A673 (cell line): ENCODE measurements at places on chromosomes 6 and 20. TPM values are rescaled to one million over a fixed set of nuclear protein-coding genes. Genes with fewer than 3 reads are reported as not detected.
A peak's percentile ranks its signal among the peaks of the same experiment; 100 is the strongest.

DNA sequence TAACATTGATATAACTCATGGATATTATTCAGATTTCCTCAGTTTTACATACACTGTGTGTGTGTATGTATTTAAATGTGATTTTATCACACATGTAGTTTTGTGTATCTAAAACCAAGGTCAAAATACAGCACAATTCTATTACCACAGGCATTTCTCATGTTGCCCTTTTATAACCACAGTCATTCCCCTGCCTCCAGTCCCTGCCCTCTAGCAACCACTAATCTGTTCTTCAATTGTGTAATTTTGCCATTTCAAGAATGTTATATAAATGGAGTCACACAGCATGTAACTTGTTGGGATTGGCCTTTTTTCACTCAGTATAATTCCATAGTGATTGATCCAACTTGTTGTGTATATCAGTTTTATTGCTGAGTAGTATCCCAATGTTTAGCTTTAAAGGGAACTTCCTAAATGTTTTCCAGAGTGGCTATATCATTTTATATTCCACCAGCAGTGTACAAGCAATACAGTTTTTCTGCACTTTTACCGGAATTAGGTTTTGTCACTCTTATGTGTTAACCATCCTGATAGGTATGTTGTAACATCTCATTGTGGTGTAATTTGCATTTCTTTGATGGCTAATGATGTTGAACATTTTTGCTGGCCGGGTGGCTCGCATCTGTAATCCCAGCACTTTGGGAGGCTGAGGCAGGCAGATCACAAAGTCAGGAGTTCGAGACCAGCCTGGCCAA, 338.2 kb downstream of the SOX4 start:
- DNase-seq = no peak

- DNase-seq = peak; percentile 34
Measured at GRCh38 chr6:114941078-114941477, 598.3 kb upstream of the HS3ST5 start.

- DNase-seq = no peak
Measured at GRCh38 chr6:27238010-27238983, 9.2 kb upstream of the PRSS16 start.

SYCP2L gene
- total RNA-seq = 7.5 and 9.7 TPM in 2 replicates

GRCh38 chr20:19976595-19977372, 40.4 kb upstream of the NAA20 start:
- no peak for DNase-seq

- DNase-seq = peak; percentile 90
Measured at GRCh38 chr20:47317127-47317895, 39.2 kb downstream of the ZMYND8 start.

DNA sequence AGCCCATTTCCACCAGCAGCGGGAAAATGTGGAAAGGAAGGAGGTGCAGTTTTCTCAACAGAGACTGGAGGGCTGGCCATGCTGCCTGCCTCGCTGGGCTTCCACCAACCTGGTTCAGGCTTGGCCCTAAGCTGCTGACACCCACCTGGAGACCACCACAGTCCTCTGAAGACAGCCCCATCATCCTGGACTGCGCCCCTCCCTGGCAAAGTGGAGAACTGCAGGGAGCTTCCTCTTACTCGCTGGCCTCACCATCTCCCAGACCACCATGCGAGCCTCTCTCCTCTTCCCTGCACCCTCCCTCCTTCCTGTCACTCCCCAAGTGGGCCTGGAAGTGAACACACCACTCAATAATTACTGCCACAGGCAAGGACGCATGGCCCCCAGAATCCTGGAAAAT, 71.5 kb downstream of the PSMG4 start:
- DNase-seq = no peak

DNA sequence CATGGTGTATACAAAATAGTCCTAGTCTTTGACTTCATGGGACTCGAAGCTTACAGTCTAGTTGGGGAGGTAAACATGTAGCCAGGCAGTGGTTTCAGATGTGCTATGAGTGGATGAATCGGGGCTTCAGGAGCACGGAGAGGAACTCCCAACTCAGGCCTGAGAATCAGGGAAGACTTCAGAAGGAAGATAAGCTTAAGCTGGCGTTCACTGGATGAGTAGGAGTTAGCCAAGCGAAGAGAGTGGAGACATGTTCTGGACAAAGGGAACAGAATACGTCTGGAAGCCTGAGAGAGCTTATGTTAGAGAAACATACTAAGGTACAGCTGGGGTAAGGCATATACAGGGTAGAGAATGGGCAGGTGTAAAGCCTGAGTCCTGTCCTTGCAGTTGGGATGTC, 8.8 kb downstream of the CARMIL1 start:
- DNase-seq = no peak

DNA sequence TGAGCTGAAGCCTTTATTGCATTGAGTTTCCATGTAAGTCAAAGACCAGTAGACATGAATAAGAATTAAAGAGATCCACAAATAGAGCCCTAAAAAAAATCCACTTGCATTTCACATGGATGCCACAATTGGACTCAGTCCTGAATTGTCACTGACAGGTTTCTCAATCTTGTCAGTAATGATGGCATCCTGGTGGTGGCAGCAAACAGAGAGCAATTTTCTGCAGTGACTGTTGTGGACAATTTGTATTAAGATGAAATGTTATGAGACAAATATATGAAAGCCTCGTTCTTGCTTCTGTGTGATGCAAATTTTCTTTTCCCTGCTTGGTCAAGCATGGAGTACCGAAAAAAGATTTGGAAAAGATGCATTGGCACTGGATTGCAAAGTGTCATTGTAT, 278.9 kb downstream of the SAMD5 start:
- DNase-seq = peak; percentile 56

- peak; percentile 20 for DNase-seq
Measured at GRCh38 chr6:89351671-89352277, 748 bp downstream of the UBE2J1 start.

GMDS gene
- total RNA-seq = 13.8 and 15.2 TPM in 2 replicates

DNA sequence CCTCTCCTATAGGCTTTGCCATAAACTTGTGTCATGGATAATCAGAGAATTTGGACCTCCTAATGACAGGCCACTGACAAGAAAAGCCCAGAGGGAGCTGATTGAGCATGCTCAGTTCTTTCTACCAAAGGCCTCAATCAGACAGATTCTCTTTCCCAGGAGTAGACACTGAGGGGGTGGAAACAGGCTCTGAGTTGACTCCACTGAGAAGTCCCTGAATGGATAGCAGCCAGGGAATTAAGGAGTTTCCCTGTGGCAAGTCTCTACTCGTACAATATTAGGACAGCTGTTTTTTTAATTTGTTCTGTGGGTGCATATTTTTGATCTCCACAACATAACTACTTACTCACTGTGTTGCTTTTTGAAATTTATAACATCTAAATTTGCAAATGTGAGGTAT, 63.3 kb downstream of the SLC16A10 start:
- no peak for DNase-seq

DNA sequence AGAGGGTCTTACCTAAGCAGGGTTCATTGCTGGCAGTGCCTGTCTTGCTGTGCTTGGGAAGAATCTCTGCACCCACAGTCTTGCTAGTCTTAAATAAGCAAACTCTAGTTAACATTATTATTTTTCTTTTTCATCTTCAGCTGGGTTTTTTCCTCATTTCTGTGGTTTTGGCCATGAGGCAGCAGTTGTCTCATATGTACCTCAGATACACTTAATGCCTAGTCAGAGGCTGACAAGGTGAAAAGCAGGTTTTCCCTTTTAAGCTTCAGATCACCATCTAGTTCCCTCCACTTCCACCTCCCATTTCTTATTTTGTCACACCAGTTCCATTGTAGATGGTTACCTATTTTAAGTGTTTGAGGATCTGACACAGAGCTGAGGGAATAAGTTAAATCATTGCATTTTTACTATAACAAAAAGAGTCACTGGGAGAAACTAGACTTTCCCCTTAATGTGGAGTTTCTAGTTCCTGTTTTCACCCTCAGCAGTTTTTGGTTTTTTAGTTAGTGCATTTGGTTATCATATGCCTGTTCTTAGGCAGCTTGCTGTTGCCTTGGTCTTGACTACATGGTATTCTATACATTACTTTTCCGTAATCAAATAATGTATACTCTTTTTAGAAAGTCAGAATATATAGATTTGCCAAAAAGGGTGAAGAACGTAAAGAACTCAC, 46.0 kb downstream of the AFDN start:
- no peak for DNase-seq

DNA sequence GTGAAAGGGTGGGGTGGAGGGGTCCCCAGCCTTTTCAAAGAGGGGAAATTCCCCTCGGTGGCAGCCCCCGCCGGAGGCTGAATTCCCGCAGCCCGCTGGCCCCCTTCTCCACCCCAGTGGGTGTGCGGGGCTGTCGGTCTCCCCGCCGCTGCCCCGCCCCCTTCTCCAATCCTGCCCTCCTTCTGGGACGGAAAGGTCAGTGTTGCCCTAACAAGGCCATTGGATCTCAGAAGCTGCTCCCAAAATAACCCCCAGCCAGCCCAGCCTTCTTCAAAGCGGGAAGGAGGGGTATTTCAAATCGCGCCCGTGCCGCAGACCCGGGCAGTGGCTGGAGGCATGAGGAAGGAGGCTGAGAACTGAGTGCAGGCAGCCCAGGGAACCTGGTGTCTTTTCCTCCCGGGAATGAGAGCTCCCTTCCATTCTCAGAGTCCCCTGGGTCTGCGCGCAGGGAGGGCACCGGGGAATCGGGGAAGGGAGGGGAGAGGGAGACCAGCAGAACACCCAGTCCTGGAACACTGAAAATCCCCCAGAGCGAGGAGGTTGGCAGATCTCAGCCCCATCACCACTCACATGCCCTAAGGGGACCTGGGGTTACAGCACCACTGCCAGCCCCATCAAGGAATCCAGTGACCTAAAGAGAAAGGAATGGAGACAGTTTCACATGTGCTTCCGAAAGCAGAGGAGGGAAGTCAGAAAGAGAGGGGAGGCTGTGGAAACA, at the start of gene JPH2:
TSS of gene JPH2 (minus strand) at position 135 of the 718 bp plus-strand sequence. CDS start 483 bp downstream, outside the sequence.
- no peak for DNase-seq

DNA sequence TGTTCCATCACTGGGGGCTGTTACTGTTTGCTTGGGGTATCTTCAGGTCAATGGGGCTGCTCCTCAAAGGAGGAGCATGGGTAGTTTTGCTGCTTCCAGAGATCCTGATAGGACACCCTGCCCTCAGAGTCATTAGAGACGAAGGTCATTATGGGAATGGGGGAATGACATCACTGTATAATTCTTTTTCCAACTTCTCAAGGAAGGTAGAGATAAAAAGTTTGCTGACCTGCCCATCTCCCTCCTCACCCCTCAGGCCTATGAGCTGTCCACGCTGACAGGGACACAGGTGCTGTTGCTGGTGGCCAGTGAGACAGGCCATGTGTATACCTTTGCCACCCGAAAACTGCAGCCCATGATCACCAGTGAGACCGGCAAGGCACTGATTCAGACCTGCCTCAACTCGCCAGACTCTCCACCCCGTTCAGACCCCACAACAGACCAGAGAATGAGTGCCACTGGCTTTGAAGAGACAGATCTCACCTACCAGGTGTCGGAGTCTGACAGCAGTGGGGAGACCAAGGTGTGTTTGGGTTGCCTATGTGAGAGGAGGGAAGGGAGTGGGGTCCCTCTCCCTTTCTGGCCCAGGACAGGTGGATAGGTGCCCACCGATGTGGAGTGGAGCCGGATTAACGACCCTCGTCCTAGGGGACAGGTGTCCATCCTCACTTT, 2.7 kb downstream of the SRF start:
- no peak for DNase-seq

DNA sequence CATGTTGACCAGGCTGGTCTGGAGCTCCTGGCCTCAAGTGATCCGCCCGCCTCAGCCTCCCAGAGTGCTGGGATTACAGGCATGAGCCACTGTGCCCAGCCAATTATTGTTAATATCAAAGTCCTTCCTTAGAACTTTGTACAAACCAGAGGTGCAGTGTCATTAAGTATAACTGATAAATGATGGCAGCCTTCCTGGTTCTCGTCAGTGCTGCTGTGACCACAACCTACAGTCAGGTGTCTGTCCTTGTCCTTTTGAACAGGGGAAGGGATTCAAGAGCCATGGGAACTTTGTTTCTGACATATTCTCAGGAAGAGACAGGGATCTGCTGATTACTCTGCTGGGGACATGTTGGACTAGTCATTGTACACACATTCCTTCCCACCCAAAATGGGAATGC, 103.2 kb upstream of the TIAM2 start:
- no peak for DNase-seq

DNA sequence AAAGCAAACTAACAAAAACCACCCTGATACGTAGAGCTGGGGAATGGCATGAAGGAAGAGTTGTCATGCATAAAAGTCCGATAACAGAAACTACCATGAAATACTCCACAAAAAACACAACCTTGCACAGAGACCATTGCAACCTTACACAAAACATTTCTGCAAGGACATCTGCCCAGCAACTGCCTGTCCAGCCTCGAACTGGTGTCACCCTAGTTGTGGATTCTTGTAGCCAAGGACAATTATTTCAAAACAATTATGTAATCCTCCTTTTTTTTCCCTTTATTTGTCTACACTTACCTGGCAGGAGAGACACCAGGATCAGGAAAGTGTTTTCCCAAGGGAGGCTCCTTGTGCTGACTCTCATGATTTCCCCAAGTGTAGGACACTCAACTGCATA, 232.5 kb upstream of the SYNDIG1 start:
- DNase-seq = no peak
